ENCODE measurements at places on chromosomes 4 and X.

DNA sequence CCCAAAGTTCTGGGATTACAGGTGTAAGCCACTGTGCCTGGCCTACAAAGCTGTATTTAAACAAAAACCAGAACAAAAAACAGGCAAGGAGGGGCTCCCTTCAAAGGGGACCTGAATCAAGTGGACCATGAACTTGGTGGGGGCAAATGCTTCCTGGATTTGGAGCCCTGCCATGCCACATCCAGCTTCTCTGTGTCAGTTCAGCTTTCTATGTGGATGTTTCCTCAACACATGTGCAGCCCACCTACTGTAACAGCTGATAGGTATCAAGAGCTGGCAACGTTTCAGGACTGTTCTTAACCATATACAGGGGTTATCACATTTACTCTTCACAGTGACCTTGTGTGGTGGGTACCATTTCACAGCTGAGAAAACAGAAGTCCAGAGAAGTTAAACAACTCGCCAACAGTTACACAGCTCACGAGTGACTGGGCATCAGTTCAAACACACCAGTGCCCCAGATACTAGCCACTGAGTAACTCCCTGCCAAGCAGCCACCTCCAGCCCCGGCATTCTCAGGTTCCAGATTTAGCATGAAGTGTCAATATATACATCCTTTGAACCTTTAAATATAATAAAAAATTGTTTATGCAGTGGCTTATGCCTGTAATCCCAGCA lies 7.5 kb downstream of the GPR143 start:
- DNase-seq = no peak

GRCh38 chr4:81217779-81218178 lies 2.8 kb upstream of the PRKG2 start:
- no peak for DNase-seq

- DNase-seq = no peak
These were observed 128.0 kb downstream of the SNCA start for GRCh38 chr4:89708903-89709421.

GRCh38 chrX:153455571-153455970 lies 9.7 kb upstream of the TREX2 start:
- DNase-seq = no peak

DNA sequence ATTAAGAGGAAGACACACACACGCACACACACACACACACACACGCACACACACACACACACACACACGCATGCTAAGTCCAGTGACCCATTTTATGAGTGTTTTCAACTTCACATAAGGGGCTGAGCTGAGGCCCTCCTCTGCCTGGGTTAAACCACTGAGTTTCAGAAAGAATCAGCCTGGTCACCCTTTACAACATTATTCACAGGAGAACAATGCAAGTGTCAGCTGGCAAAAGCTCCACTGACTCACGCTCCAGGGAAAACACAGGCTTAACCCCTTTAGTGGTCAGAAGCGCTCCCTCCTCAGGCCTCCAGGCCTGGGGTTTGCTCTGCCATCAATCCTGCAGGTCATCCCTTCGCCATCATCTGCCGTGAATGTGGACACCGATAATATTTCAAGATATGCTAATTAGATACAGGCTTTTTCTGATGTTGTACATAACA lies 46.9 kb downstream of the ACOX3 start:
- DNase-seq = no peak

DNA sequence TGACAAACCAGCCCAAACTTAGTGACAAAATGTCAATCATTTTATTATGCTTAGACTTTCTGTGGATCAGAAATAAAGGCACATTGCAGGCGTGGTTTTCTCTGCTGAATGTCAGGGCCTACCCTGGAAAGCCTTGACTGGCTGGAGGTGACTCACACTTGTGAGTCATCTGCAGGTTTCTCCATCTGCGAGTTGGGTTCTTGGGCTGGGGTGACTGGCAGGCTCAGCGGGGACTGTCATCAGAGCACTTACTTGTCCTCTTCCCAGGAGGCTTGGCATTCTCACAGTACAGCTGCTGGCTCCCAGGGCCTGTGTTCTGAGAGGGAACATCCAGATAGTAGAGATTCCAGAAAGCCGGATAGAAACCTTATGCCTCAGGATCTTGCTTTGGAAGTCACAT lies 153.8 kb upstream of the AGA start:
- DNase-seq = no peak

DNA sequence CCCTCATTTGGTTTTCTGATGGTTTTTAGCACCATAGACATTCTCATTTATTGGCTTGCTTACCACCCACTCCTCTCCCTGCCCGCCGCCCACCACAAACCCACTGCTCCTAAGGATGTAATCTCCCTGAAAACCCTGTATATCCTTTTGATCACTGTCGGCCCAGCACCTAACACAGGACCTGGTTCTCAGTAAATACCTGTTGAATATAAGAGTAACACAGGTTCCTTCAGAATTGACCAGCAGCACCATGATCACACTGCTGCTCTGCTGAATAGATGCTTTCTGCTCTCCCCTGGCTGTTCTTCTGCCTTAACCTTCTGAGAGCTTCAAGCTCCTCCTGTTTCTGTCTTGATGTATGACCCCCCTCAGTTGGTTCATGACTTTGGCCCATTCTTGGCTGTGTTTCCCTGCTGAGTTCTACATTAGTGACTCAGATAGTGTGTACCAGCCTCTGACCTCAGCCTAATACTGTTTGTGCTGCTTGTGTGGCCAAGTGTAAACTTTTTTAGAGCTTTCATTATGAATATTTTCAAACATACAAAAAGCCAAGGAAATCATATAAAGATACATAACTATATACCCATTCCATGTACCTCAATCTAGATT lies 265.3 kb downstream of the FRMPD4 start:
- DNase-seq = no peak

DNA sequence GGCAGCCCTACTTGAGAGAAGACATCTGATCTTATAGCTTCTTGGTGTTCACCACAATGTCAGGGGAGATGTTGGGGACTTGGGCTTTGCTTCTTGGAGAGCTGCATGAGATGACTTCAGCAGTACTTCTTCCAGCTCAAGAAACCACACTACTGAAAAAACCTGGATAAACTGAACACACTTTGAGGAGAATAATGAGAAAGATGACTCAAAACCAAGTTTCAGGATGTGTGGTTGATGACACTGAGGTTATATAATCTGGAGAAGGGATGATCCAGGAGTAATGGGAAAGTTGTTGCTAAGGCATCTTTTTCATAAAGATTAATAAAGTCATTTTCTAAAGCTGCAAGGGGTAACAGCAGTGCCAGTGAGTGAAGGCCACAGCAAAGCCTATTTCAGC lies 58.4 kb upstream of the PNPLA4 start:
- DNase-seq = no peak

DNA sequence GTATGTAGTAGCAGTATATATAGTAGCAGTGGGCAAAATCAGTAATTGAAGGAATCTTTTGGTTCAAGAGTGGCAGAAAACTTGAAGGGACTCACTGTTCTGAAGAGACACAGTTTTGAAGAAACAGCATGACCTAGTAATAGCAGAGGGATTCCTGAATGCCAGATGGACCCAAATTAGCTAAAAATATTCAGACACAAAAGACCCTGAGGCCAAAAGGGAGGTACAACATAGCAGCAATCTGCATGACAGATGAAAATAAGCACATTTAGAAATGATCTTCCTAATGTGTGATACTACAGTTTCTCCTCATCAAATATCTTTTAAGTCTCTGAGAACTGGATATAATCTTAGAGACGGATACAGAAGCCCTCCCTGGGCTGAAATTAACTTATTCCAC lies 536.6 kb downstream of the PPARGC1A start:
- DNase-seq = no peak

- DNase-seq = peak; percentile 33
These were observed 58.5 kb upstream of the CLCN4 start for GRCh38 chrX:10098270-10098713.

GRCh38 chr4:112053825-112054350 lies 91.4 kb upstream of the FAM241A start:
- DNase-seq = no peak

GRCh38 chr4:46432923-46433322 lies 43.0 kb upstream of the GABRA2 start:
- DNase-seq = no peak

DNA sequence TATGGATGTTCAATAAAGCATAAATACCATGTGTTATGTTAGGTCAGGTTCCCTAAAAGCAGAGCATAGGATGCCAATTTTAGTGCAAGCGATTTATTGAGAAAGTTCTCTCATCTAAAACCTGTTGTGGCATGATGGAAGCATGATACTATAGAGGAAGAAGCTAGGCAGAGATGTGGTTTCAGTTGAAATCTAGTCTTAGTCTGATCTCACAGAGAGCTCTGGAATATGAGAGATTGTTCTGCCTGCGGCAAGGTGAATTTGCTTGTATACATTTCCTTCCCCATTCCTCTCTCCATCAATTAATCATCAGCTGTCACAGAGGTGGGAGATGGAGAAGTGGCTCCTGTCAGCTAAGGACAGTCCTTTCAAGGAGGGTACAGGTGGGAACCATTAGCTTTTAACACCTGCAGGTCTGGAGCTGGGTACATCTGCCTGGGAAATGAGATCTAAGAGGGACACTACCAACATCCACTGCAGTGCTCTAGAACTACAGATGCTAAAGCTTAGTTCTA lies 252.4 kb downstream of the CFAP299 start:
- DNase-seq = no peak

- peak; percentile 30 for DNase-seq
These were observed 253.5 kb upstream of the GATB start for GRCh38 chr4:152014280-152014679.

DNA sequence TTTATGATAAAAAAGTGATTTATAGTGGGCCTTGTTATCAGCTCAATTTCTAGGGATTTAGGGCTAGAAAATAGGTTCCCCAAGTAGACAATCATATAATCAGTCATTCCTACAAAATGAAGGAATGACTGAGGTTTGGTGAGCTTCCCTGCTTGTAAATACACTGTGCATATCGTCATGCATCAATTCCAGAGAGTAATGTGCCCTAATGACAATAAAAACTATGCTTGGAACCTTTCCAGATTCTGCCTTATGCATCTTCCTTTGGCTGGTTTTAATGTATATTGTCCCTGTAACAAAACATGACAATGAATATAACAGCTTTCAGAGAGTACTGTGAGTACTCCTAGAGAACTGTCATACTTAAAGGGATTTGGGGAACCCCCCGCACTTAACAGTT lies 1310.9 kb downstream of the PCDH7 start:
- DNase-seq = no peak

DNA sequence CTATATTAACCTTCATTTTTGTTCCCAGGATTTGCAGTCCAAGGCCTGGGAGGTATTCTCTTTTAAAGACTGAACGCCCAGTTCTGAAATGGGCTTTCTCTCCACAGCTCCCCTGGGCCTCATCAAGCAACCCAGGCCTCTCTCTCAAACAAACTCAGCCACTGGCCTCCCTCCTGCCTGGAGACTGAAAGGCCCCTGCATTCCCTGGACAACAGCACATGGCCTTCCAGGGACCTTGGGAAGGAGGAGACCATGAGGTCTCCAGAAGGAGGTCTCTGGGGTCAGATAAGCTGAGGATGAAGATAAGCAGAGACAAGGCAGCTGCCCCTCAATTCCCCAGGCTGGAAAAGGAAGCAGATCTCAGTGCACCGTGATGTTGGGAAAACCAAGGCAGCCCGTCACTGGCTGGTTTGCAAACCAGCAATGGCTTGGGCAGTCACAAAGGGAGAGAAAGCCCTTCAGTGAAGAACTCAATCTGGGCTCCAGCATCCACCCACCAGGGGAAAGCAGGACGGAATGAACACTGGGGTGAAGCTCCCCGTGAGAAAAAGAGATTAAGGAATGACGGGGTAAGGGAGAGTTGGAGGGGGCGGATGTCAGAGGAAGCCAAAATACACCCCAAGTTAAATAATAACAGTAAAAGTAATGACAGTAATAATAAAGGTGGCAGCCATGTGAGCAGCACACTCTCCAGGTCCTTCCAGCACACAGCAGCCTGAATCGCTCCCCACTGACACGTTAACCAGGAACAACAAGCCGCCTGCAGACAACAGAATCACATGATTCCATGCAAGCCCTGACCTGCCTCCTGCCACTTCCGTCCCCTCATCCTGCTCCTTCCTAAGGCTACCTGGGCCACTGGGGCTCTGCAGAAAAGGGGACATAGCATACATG lies 22.3 kb downstream of the AMOT start:
- no peak for DNase-seq

DNA sequence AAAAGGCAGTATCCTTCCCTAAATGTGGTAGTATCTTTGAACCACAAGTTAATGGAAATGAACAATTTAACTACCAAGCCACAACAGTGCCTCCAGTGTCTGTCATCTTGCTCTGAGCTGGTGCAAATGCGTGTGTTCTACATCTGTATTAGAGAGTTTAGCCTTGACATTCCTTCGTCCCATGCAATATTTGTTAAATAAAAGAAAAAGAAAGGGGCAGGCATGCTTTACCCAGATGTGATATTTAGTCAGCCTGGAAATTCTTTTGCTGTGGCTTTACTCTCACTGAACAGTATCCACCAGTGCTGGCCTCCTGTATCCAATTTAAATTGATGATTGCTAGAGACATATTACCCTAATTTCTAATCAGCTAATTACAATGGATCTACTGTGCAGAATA lies 310.5 kb downstream of the CFAP299 start:
- DNase-seq = no peak

GRCh38 chrX:138638996-138639395 lies 72.5 kb downstream of the FGF13 start:
- DNase-seq = no peak

DNA sequence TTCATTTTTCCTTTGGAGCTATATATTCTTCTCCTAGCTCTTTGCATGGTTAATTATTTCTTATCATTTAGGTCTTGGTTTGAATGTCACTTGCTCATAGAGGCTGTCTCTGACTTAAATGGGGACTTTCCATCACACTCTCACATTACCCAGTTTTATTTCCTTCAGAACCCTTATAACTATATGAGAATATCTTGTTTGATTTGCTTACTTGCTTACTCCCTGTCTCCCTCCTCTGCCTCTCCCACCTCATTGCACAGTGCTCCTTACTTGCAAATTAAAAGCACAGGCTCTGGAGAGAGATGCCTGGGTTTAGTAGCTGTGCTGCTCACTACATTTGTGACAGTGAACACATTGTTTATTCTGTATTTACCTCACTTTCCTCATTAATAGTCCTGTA lies 174.6 kb downstream of the SOWAHB start:
- DNase-seq = no peak

DNA sequence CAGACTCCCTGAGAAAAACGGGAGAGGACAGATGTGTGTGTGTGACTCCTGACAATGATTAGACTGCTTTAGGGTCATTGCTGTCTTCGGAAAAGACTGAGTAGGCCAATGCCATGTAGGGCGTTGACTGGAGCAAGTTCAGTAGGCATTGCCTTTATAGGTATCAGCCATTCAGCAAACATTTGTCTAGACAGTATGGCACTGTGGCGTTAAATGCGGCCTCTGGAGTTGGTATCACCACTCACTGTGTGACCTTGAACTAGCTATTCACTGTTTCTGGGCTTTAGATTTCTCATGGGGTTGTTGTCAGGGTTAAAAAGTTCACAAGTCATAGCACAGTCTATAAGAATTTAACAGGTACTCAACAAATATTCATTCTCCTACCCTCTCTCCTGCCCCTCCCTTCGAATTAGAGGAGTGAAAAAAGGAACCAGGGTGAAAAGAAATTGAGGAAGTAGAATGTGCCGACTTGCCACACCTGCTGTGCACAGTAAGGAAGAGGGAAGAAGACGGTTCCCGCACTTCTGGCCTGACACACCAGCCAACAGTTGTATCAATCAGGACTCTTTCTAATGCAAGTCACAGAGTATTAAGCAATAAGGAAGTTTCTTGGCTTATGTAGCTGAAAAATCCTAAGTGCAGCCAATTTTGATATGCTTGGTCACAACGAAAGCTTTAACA lies 83.2 kb upstream of the PLAC8 start:
- no peak for DNase-seq

GRCh38 chr4:25984796-25985195 lies 70.8 kb downstream of the SMIM20 start:
- DNase-seq = no peak

- no peak for DNase-seq
These were observed 213.3 kb downstream of the PARM1 start for GRCh38 chr4:75146223-75146622.

Data from GM18507 (cell line).